Activated naive CD8-positive, alpha-beta T cell treated with anti-CD3 and anti-CD28 coated beads for 36 hours (primary cell): ENCODE measurements at places on chromosomes 1 and 21.
A peak's percentile ranks its signal among the peaks of the same experiment; 100 is the strongest.

DNA sequence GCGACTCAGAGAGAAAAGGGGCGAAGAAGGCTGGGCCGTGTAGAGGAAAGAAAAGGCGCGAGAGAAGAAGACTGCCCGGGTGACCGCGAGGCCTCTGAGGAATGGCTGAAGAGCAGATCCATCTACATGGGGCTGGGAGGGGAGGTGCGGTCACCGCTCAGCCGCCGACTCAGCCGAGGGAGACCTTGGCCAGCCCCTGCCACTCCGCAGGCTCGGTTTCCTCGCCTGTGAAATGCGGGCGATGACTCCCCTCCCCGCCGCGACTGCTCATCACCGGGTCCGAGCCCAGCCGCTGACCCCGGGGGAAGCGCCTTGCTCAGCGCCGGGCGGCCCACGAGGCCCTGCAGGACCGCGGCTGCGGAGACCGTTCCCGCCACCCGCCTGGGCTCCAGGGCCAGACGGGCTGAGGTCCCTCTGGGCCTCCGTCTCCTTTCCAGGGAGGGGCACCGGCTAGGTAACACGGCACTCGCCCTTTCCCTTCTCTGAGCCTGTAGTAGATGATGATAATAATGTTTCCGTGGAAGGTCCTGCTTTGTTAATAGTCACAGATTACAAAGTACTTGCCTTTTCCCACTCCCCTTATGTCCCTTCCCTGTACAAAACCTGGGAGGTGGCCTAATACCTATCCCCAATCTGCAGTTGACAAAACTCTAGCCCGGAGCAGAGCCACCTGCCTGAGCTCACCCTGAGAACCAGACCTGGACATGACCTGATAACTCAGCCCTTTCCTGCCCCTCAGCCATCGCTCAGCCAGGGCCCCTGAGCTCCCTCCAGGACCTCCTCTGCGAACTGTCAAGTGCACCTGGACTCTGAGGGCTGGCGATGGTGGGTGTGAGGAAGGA is 1.6 kb upstream of the BSND start:
- no peak for DNase-seq

GRCh38 chr1:14768582-14769304 is 170.3 kb downstream of the KAZN start:
- no peak for DNase-seq

- peak; percentile 91 for DNase-seq
These were observed at the start of gene MRPL9 for GRCh38 chr1:151762941-151763921. TSS of gene MRPL9 (minus strand) at chr1:151763496. CDS start at chr1:151763479, 17 bp downstream.

DNA sequence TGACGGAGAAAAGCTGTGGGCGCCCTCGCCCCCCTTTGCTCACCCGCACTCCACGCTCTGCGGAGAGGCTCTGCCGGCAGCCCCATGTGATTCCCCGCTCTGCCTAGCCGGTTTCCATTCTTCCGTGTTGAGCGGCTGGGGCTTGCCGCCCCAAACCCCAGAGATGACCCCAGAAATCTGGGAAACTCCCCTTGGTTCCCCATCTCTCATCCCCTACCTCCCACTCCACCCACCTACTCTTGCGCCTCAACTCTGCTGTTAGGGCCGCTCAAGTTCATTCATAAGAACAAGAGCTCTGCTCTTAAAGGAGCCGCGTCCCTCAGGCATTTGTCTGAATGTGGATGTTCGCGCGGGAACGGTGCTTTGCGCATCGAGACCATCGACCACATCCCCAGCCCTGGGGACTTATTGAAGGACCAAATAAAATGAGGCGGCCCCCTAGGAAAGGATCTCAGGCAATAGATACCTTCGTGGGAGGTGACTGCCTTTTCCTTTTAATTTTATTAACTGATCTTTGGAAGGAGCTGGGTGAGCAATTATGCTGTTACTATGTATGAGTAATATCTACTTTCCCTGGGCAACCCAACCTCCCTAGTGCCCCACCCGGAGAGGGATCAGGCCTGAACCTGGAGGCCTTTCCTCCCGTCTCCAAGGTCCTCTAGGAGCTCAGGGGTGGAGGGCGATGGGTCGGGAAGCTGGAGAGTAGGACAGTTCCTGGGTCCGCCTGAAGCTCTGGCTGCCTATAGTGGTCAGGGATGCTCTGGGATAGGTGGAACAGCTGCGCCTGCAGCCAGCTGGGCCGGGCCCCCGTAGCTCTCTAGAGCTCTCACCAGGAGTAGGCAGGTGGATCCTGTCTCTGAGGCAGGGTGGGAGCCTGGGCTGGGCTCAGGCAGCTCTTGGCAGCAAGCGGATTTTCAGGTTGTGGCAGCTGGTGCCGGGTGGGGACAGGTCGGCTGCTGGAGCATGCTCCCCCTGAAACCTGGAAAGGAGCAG is 898 bp downstream of the MFSD2A start:
- DNase-seq, result peak; percentile 64

DNA sequence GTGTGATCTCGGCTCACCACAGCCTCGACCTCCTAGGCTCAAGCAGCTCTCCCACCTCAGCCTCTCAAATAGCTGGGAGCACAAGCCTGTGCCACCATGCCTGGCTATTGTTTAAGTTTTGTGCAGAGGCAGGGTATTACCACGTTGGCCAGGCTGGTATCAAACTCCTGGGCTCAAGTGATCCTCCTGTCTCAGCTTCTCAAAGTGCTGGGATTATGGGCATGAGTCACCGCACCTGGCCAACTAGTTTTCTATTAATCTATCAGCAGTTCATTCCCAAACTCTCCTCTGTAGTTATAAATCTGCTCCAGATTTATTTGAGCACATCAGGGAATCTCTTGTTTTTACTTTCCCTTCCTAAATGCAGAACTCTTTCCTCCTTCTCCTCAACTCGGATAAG is 443.8 kb downstream of the PRDM2 start:
- DNase-seq, result no peak

DNA sequence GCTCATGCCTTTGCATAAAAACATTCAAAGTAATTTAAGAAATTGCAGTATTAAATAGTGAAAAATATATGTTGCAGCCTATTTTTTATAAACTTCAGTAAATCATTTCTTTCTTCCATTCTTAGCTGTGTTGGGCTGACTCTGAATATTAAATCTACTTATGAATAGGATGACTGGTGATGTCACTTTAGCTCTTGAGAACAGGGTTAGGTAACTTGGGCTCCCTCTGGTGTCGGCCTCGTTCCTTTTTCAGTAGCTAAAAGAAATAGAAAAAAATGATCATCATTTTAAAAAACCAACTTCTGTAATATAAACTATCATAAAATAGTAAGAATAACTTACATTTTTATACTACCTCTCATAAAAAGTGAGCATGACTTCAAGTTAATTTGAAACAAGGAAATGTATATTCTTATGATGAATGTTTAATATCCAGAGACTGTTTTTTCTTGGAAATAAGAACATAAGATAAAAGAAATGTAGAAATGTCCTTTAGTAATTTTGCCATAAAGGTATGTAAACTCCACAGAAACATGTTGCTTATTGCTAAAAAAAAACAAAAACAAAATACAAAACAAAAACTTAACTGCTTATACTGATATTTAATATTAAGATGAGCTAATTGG is 26.8 kb upstream of the NCAM2 start:
- peak; percentile 11 for DNase-seq

GRCh38 chr1:2638466-2639115 is 5.8 kb upstream of the MMEL1 start:
- DNase-seq, result no peak

GRCh38 chr1:157161901-157162300 is 23.7 kb upstream of the ETV3 start:
- DNase-seq, result no peak

DNA sequence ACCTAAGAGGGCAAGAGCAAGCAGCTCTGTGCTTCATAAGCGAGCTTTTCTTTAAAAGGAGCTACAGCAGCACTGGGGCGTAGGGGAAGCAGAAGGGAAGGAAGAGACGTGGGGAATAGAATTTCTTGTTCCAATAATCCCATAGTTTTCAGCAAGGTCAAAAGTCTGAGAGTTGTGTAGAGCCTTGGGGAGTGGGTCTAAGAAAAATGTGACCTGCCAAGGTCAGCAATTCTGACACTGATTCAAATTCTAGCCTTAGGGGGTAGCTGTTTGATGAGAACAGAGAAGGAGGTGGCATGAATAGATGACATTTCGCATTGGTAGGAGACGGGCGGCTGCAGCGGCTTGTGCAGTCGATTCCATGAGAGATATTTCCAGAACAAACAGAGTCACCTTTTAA is 22.4 kb downstream of the PRRX1 start:
- no peak for DNase-seq

GRCh38 chr1:8510041-8510823 is 192.3 kb downstream of the SLC45A1 start:
- peak; percentile 42 for DNase-seq

DNA sequence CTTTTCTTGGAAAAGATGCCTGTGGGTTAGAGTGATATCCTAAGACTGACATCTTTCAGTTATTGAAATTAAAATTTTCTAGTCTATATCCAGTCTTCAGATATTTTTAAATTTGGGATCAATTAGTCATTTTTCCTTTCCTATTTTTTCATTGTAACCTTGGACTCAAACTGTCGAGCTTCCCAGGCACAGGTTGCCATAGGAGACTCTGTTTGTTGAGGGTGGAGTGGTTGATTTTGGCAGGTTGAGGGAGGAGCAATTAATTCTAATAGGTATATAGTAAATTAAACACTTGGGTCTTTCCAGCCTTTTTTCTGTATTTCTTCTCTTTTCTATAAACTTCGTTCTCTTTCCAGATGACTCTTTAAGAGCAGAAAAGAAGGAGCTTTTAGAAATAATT is 326.8 kb downstream of the ASTN1 start:
- DNase-seq, result no peak

GRCh38 chr1:25899792-25900191 is 6.4 kb downstream of the STMN1 start:
- no peak for DNase-seq

DNA sequence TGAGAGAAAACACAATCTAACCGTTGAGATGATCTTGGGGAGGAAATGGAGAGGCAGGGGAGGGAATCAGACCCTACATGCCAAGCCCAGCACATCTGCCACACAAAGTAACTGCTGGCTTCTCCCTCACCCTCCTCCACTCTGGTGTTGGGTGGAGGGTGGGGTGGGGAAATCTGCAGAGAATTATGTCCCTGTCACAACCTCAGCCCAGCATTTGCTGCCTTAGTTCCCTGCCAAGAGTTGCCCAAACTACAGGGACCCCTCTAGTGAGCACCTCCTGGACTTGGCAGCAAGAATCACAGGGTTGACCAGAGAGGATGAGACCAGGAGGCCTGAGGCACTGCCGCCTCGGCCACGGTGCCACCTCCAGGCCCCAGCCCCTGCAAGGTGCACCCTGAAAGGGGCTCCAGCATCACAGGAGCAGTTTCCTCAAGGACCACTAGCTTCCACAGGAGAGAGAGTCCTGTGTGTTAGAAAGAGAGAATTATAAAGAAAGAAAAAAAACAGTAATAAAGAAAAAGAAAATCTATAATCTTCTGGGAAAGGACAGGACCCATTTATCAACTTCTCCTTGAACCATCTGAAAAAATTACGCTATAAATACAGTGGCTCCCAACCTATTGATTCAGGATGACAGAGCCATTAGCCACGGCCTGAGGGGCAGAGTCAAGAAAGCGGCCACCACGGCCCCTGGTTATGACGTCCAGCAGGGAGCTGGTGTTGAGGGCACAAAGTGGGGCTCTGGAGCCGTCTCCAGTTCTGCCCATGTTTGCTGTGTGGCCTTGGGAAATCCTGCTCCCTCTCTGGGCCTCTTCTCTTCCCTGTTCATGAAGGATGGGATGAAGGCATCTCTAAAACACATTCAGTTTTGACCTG is 451.7 kb downstream of the MATN1 start:
- no peak for DNase-seq

- DNase-seq, result no peak
These were observed 22.7 kb downstream of the MAB21L3 start for GRCh38 chr1:116133696-116134475.

DNA sequence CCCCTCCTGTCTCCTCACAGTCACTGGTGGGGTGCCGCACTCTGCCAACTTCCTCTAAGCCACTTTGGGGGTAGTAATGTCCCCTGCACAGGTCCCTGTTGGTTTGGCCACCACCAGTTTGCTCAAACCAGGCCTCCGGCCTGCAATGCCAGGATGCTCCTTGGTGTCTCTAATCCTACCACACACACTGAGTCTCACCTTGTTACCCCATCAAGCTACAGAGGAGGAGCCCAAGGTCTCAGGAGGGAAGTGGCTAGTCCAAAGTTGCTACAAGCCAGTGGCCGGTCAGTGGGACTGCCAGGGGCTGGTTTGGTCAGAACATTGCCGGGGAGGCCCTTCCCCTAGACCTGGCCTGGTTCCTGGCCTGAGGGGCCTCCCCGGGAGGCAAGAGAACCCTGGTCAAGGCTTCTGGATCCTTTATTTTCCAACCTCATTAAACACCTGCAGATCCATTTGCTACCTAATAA is 21.5 kb upstream of the LRP8 start:
- no peak for DNase-seq

- no peak for DNase-seq
These were observed 167.6 kb upstream of the ADAMTS5 start for GRCh38 chr21:27134516-27134915.

- DNase-seq, result no peak
These were observed 26.2 kb downstream of the SMG7 start for GRCh38 chr1:183498342-183498991.

DNA sequence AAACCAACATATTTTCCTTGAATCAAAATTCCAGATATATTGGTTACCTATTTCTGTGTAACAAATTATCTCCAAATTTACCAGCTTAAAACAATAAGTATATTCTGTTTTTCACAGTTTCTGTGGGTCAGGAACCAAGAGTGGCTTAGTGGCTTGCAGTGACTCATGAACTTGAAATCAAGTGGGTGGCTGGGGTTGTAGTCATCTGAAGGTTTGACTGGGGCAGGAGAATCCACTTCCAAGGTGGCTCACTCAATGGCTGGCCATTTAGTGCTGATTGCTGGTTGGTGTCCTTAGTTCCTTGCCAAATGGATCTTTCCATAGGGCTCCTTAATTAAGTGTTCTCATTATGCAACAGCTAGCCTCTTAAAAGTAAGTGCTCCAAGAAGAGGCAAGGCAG is 43.8 kb downstream of the ALG14 start:
- no peak for DNase-seq

DNA sequence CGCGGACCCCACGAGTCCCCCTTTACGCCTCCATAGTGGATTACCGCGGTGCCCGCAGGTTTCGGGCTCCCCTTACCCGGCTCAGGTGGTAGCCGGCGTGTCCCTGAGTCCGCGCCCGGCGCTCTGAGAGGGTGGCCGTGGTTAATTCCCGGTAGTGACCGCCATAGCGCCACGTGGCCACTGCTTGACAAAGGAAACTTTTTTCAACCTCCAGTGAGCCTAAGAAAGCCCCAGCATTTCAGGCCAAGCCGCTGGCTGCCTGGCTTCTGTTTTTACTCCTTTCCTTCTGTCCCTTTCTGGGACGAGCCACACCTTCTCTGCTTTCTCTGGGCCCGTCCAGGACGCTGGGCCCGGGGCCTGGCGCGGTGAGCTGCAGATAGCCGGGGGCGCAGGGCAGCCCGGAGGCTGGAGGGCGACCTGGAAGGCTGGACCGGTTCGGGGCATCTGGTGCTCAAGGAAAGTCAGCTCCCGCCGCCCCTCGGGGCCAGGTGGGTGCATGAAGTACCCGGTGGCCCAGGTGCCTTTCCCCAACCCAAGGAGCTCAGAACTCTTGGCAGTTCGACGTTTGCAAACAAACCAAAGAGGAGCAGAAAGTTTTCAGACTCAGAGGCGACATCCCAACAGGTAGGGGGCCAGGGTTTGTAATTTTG is 540 bp upstream of the C1orf198 start:
- no peak for DNase-seq

GRCh38 chr1:25954282-25954938 is 43.5 kb downstream of the PAFAH2 start:
- no peak for DNase-seq
